ENCODE measurements at places on chromosomes 4 and X.

- DNase-seq = no peak
Observed at GRCh38 chrX:71935476-71935875, 24.8 kb downstream of the NHSL2 start.

GRCh38 chrX:150774798-150775568 lies 81.8 kb downstream of the MTMR1 start:
- no peak for DNase-seq

- DNase-seq = no peak
Observed at GRCh38 chrX:134718966-134719317, 60.7 kb upstream of the PLAC1 start.

- no peak for DNase-seq
Observed at GRCh38 chr4:11348449-11349088, 80.1 kb downstream of the HS3ST1 start.

- no peak for DNase-seq
Observed at GRCh38 chr4:171035909-171036308, 777.3 kb upstream of the GALNTL6 start.

DNA sequence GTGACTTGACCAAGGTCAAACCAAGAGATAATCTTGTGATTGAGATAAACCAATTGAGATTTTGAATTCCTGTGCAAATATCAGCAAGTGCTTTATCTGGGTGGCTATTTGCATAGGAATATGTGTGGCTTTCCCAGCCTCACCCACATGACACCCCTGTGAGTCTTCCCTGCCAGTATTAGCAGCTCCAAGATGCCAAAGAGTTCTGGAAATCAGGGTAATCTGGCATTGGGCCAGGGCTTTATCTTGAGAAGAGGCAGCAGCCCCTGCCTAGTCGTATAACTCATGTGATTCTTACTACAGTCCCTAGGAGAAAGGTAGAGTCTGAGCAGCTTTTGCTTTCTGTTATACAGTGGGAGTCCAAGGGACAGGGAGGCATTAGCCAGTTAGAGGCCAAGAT lies 87.7 kb downstream of the RLIM start:
- no peak for DNase-seq

DNA sequence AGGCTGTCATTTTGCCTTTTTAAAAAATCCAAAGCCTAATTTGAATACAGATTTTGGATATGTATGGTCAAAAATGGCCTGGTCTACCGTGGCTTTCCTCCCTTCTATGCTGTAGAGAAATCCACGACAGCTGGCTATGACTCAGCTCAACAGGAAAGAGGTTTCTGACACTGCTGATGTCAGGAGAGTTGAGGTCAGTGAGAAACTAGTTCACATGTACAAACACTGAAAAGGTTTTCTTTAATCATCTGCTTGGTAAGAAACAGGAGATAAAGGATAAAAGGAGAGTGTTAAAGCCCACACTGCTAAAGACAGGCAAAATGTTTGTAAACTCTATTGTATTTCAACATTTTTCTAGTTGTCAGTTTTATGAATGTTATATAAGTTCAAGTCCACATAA lies 113.9 kb downstream of the NYX start:
- no peak for DNase-seq
